ENCODE measurements at places on chromosomes 12 and 14.

DNA sequence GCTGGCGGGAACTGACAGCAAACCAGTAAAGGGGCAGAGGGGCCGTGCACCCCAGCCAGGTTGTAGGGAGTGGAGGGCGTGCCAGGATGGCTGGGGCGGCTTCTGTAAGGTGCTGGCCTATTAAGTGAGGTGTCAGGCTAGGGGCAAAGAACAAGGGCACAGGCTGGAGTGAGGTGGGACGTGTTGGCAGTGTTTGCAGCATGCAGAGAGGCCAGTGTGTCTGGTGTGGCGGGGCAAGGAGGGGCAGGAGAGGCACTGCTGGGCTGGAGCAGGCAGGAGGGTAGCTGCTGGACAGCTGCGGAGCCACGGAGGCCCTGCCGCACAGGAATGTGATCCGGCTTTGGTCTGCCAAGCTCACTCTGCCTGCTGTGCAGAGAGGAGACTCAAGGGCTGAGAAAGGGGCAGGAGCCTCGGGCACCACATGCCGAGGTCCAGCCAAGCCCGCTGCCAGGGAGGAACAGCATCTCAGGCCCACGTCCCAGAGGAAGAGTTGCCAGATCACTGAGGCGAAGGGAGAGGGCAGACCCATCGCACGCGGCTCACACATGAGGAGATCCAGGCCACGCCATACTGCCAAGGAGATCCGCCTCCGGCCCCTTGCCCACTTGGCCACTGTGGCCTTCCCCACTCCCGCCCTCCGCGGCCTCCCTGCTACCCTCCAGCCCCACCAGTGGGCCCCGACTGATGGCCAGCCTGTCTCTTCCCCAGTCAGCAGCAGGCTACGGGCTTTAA is 46.8 kb downstream of the AMN start:
- no peak for DNase-seq

GRCh38 chr12:123942911-123943648 is 29.6 kb downstream of the CCDC92 start:
- DNase-seq, result no peak

DNA sequence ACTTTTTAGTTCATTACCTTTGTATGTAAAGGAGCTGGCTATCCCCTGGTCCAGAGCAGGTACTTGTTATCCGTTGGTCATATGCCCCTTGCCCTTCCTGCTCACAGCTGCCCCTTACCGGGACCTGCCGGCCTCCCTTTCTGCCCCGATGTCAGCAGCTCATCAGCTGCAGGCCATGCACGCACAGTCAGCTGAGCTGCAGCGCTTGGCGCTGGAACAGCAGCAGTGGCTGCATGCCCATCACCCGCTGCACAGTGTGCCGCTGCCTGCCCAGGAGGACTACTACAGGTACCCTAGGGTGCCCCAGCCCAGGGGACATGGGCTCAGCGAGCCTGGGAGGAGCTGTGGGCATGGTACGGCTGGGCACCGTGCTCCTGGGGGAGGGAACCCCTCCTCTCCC is 2.3 kb upstream of the RNU7-1 start:
- no peak for DNase-seq

- DNase-seq, result no peak
Observed at GRCh38 chr12:62259631-62259992, 592 bp upstream of the USP15 start.

DNA sequence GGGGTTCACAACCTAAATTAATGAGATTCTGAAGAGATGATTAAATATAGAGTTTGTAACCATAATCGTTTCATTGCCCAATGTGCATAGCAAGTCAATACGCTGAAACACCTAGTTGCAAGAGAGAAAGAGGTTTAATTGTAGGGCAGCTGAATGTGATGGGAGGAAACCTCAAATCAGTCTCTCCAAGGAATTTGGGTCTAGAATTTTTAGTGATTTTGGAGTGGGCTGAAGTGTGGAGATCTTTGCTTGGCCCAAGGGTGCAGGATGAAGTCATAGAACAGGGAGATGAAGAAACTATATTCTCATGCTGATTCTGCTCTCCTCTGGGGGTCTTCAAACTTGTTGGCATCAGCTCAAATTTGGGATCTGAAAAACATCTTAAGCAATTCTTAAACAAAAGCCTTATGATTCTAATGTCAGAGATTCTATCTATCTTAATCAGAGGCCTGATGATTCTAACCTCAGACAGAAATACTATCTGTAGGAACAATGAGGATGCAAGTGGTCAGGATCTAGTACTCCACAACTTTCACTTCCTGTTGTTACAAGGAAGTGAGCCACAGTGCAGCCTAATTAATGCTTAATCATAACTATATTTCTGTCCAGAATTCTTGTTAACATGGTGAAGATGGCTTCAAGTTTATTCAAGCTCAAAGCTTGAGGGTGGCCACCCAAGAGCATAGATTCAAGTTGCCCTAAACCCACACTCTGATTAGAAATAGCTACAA is 80.2 kb upstream of the FUT8 start:
- DNase-seq, result no peak

- DNase-seq, result no peak
Observed at GRCh38 chr14:92676403-92677086, 71.9 kb downstream of the LGMN start.

DNA sequence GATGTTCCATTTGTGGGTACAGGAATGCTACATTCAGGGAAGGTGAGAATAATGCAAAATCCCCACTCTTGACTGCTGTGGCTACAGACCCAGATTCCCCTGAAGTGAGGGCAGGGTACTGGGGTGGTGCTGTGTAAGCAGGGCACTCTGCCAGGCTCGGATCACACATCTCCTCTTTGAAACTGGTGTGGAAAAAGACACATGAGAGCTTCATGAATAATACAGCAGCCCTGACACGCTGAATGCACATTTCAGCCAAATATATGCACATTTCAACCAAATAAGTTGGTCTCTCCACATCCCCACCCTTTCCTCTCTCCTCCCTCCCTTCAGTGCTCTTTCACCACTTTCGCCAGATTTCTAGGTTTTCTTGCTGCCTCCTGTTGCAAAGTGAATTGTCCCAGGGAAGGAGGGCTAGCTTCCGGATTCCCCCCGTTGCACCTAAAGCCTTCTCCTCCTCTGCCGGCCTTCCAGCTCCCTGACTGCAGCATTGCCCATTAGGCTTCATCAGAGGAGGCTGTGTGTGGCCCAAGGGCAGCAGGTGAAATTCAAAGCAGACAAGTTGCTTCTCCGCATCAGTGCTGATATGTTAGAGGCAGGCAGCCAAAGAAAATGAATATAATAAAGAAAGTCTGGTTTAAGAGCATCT is 118.2 kb upstream of the TMCC3 start:
- DNase-seq, result no peak

DNA sequence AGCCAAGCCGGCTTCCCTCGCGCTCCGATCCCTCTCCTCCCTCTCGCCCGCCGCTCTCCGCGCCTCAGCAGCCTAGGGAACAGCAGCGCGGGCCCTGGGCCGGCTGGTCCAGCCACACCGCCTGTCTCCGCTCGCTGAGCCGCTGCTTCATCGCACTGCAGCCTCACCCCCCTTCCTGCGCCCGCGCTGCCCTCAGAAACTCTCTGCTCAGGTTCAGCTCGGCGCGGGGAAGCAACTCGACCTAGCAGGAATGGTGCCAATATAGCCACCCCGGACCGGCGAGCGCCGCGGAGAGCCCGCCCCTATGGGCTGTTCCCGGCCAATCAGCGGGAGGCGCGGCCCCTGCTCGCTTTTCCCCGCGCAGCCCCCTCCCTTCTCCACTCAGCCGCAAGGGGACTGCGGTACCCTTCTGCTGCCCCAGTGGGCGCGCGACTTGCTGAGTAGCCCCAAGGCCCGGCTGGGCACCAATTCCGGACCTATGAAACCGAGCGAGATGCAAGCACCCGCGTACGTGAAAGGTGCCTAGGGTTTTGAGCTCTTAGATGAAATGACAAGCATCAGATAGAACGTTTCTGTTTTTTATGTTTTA is at the start of gene ADAMTS20:
Gene ADAMTS20, minus strand, starts transcription at position 233 of the 589 bp plus-strand sequence. CDS start 282 bp downstream, outside the sequence.
- no peak for DNase-seq

GRCh38 chr12:30531731-30532678 is 163.7 kb downstream of the IPO8 start:
- DNase-seq, result no peak

DNA sequence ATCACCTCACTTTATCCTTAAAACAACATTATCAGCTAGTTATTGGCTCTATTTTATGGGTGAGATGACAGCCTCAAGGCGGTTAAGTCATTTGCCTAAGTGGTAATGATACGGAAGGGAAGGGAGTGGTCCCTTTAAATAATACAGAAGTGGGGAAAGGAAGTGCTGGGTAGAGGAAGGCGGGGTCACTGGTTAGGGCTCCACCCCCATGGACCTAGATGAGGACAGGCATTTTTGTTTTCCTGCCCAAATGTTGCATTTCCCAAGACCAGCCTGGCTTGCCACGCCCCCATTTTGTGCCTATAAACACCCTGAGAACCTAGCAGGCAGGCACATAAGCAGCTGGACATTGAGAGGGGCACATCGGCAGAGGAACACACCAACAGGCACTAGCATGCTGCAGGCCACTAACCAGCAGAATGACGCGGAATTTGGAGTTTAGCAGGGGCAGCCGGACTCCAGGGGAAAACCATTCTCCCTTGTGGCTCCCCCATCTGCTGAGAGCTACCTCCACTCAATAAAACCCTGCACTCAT is 100.9 kb downstream of the EPS8 start:
- no peak for DNase-seq

DNA sequence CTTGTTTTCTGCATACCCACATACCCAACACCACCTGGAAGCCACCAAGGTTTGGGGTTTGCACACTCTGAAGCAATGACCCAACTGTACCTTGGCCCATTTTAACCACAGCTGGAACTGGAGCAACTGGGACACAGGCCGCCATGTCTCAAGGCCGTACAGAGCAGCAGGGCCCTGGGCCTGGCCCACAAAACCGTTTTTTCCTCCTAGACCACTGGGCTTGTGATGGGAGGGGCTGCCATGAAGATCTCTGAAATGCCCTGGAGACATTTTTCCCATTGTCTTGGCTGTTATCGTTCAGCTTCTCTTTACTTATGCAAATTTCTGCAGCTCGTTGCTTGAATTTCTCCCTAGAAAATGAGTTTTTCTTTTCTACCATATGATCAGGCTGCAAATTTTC is 96.7 kb upstream of the PLEKHA5 start:
- DNase-seq, result no peak

DNA sequence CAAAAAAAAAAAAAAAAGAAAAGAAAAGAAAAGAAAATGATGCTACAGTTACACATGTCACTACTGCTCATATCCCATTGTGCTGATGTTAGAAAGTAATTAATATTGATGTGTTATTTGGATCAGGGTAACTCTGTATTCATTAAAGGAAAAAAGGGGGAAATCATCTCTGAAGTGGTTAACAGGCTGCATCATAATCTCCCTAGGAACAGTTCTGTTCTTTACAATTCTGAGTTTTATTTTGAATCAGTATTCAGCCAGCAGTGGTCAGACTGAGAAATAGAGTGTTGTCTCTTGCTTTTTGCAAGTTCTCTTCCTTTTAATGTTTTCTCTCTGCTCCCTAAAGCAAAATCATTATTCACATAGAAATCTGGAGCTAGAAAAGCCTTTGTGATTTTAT is 128.6 kb upstream of the CRY1 start:
- no peak for DNase-seq

DNA sequence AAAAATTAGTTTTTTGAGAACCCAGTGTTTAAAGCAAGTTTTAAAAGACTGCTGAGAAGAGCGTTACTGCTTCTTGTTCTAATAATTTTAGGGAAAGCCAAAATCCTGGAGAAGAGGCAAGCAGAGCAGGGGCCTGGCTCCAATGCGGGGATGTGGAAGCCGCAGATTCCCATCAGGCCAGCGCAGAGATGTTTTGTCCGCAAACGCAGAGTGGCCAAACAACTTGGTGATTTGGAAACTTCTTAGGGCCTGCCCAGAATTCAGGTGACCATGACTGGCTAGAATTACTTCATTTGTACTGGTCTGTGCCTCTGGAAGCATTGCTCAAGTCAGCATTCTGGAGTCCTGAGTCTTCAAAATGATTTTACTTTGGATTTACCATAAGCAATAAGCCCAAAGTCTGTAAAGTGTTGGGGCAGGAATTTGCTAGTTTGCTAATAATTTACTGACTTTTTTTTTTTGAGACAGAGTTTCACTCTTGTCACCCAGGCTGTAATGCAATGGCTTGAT is 208.4 kb downstream of the PPM1H start:
- DNase-seq, result no peak

GRCh38 chr14:53152184-53152886 is 788 bp downstream of the DDHD1 start:
- DNase-seq, result no peak

DNA sequence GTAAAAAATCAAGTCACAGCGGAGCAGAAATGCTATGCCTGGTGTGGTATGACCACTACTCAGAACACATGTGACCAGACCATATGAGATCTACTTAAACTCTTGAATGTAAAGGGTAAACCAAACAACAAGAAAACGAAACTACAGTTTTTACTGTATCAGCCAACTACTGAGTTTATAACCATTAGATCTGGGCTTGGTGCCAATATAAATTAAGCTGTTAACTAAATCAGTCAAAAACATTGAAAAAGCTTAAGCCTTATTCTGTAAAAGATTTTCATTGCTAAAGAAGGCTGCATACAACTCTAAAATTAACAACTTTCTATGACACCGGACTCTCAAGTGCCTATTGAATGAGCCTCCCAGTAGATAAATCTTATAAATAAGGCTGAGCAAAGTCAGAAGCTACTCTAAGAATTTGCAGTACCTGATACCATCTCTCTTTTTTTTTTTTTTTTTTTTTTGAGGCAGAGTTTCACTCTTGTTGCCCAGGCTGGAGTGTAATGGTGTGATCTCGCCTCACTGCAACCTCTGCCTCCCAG is 35.4 kb downstream of the SPTLC2 start:
- peak; percentile 8 for DNase-seq

GRCh38 chr14:51094282-51094821 is 553 bp downstream of the TRIM9 start:
- no peak for DNase-seq

GRCh38 chr12:76830436-76830835 is 48.4 kb downstream of the CSRP2 start:
- no peak for DNase-seq

DNA sequence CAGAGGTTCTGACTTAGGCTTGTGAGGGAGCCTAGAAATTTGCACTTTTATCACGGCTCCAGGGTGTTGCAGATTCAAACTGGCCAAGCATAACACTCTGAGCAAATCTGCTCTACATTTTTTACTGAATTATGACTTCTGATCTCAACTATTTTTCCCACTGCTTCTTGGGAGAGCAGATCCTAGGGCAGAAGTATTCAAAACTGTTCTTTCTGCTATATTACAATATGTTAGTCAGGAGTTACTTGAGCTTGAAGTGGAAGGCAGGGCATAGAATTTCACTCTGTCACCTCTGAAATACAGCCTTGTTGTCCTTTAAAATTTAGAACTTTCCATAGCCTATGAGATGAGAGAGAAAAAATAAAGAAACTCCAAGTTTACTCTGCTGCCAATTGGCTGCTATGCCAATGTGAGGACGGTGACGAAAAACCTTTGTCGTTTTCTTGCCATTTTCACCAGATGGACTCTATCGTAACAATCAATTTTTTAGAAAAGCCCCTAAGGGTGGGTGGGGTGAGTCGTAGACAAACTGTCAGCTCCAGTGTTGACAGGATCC is 16.4 kb upstream of the KERA start:
- DNase-seq, result no peak

- peak; percentile 99 for DNase-seq
Observed at GRCh38 chr12:87439990-87440827, 589.0 kb downstream of the C12orf50 start.

- no peak for DNase-seq
Observed at GRCh38 chr14:23020143-23021128, 10.5 kb upstream of the C14orf93 start.

All from RCC 7860 (cell line).